ENCODE measurements at places on chromosomes 2 and 18. TPM values are rescaled to one million over a fixed set of nuclear protein-coding genes. Genes with fewer than 3 reads are reported as not detected.

- DNase-seq: no peak
Observed at GRCh38 chr2:120964819-120965218, 229.2 kb downstream of the GLI2 start.

DNA sequence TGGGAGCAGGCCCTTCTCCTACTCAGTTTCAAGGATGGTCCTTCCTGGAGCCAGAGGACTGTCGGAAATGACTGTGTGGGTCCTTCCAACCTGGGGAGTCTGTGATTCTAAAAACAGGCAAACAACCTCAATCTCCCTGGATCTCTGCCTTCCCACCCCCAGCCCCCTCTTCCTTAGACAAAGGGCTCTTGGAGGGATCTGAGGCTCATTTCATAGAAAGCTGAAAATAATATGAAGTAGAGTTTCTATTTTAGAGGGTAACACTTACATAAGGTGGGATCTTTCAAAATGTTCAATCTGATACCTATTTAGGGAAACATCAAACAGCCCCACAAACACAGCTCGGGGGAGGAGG, 69.4 kb downstream of the RHOB start:
- DNase-seq: no peak

DNA sequence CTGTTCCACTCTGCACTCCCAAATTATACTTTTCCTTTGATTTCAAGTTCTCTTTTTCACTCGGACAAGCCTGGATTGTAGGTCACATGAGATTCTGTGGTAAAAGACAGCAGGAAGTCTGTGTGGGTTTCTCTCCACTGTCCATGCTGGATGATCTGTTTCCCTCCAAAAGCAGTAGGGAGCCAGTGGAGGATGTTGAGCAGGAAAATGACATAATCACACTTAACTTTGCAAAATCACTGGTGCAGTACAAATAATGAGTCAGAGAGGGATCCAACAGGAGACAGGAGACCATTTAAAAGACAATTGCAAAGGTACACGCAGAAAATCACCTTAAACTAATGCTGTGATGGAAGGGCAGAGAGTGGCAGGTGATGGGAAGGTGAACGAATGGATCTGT, 301.3 kb downstream of the ZNF407 start:
- peak; percentile 4 for DNase-seq

DNA sequence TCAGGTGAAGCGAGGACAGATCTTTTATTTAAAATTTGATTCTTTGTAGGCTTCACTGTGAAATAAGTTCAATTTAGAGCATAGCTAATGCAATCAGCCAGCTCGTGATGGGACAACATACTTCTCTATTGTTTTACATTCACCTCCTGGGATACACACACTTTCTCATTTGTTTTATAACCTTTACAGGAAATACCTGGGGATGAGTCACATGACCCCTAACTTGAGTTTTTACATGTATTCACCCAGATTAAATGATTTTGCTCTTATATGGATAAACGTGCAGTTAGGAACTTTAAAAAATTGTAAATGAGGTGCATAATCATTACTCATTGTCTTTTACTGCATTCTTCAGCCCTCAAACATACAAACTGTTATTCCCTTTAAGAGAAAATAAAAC, 152.1 kb downstream of the NEDD4L start:
- no peak for DNase-seq

CCDC102B gene
- total RNA-seq: 0.20 TPM

GRCh38 chr2:106864051-106864450, 21.9 kb downstream of the ST6GAL2 start:
- DNase-seq: no peak
